ENCODE measurements at places on chromosomes 5 and 9.
A peak's percentile ranks its signal among the peaks of the same experiment; 100 is the strongest.

GRCh38 chr5:98794414-98795080 lies 21.1 kb downstream of the RGMB start:
- DNase-seq: no peak

DNA sequence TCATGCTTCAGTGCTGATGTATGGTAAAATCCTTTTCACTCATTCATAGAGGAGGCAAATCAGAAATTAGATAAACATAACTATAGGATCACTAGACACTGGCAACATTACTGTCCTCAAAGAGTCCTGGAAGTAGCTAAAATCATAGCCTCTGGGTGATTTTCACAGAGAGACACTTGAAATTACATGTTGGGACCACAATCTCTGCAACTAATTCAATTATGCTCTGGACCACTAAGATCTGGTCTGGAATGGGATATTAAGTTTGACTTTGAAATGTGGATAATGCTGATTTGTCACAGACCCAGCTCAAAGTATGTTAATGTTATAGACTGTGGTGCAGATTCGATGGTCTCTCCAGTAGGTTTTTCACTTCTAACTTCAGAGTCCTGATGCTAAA lies 214.6 kb upstream of the CCNH start:
- DNase-seq: no peak

DNA sequence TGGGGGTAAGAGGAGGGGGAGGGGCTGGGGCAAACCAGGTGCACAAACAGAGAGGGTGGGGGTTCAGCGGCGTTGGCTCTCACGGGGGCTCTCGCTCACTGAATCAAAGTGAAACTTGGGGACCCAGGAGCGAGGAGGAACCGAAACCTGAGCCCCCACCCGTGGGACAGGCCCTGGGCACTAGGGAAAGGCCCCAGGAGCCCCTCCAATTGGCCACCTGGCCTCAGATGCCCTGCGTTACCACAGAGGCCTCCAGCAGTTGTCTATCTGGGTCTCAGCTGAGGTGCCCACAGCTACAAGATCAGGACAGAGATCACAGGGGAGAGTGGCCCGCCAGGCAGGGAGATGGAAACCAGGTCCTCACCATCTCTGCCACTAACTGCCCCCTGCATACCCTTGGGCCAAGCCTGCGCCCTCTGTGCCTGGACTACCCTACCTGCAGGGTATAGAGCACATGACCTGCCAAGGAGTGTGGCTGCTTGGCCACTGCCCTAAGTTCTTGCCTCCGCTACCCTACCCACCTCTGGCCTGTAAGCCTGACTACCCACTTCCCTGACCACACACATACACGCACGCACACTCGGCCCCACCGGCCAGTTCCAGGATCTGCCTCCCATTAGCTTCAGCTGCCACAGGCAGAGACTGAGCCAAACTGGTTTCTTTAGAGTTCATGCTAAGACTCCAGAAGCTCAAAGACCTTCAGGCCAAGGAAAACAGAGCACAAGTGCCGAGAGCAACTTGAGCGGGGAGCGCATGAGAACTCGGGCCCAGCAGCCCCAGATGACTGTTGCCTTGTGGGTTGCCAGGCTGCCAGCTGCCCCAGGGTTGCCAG lies 39.9 kb downstream of the PAX5 start:
- DNase-seq: no peak

DNA sequence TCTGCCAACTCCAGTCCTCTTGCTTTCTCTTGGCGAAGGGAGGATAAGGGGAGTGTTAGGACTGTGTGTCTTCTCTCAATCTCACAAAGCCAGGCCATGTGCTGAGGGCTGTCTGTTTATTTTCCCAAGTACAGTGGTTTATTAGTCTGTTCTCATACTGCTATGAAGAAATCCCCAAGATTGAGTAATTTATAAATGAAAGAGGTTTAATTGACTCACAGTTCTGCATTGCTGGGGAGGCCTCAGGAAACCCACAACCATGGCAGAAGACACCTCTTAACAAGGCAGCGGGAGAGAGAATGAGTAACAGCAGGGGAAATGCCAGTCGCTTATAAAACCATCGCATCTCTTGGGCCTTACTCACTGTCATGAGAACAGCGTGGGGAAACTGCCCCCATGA lies 36.2 kb upstream of the CKS2 start:
- no peak for DNase-seq

- no peak for DNase-seq
Measured at GRCh38 chr5:7515284-7515914, 119.5 kb downstream of the ADCY2 start.

DNA sequence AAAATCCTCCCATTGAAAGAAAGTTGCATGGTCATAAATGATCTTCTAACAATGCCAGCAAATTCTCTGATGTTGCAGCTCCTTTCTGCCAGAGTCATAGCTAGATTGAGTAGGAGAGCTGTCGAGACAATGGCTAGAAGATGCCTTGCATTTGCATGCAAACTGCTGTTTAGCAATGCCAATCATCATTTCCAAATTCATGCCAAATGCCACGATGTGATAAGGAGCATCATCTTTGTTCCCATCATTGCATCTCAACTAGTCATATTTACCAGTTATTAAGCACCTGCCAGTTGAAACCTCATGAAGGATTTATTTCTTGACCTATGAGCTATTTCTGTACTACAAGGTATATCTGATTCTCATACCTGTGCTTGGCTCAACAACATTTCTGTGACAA lies 246.4 kb upstream of the PIK3R1 start:
- no peak for DNase-seq

DNA sequence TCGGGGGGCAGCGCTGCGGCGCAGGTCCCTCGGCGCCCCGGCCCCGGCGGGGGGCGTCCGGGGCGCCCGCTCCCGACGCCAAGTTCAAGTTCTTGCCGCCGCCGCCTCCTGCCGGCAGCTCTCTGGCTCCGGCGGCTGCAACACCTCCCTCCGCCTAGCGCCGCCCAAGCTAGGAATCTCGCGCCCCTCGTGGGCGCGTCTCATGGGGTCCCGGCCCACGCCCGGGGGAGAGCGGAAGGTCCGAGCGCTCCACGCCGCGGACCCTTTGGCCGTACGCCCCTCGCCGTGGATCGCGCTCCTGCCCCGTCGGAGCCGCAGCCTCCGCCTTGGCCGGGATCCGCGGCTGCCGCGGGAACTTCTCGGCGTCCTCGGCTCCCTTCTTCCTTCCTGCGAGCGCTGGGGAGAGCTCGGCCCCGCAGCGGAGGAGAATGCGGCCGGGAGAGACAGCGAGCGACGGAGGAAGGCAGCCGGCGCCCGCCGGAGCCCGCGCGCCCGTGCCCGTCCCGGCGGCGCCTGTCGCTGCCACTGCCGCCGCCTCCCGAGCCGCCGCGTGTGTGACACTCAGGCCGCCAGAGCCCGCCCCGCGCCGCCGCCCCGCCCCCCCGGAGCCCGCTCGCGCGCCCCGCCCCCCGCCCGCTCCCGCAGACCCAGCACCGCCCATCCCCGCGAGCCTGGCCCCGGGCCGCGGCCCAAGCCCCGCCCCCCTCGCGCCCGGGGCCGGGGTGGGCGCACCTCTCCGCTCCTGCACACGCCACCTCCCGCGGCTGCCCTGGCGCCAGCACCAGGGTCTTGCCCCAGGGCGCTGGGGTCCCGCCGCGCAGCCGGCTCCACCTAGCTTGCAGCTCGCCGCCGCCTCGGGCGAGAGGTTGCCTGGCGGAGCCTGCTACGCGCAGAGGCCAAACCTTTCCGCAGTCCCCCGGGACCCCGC lies at the start of gene SHB:
SHB (minus strand) TSS at position 527 of the 928 bp plus-strand sequence. CDS start 582 bp downstream, outside the sequence.
- DNase-seq: peak; percentile 87

DNA sequence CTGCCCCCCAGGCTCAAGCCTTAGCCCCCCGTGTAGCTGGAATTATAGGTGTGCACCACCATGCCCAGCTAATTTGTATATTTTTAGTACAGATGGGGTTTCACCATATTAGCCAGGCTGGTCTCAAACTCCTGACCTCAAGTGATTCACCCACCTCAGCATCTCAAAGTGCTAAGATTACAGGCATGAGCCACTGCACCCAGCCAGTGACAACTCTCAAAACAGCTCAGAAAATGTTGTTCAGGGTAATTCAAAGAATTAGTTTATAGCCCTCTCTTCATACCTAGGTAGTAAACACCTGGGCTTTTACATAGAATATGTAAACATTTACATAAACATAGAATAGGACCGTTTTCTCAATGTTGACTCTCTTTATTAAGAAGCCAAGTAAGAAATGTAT lies 168.7 kb downstream of the ENC1 start:
- DNase-seq: no peak

DNA sequence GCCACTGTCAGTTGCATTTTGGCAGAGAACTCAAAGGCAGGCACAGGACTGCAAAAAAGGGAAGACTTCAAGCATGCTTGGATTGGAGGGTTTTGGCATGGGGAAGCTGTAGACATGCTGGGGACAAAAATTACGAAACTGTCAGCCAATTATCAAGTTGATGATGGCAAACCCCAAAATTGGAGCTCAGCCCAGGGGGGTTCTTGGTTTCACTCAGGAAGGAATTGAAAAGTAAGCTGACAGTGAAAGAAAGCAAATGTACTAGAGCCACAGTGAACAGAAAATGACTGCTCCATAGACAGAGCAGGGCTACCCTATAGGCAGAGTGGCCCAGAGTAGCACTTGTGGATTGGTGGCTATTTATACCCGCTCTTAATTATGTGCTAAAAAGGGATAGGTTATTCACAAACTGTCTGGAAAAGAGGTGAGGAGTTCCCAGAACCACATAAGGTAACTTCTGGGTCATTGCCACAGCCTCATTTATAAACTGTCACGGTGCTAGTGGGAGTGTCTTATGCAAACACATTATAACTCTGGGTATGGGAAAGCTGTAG lies 14.6 kb upstream of the CFAP95 start:
- DNase-seq: no peak

DNA sequence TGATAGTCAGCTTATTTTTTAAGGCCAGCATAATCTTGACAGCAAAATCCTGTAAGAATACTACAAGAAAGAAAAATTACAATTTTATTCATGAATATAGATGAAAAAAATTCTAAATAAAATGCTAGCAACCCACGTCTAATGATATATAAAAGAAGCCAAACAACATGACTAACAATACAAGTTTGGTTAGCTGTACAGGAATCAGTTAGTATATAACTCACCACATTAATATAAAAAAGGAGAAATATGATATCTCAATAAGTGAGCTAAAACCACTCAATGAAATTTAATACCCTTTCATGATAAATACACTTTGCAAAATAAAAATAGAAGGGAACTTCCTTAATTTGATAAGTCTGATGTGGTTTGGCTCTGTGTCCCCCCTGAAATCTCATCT lies 139.7 kb upstream of the MAN2A1 start:
- no peak for DNase-seq

GRCh38 chr5:73844165-73844564 lies 218.2 kb downstream of the ARHGEF28 start:
- no peak for DNase-seq

- DNase-seq: no peak
Measured at GRCh38 chr5:132389585-132390286, 20.2 kb downstream of the SLC22A5 start.

DNA sequence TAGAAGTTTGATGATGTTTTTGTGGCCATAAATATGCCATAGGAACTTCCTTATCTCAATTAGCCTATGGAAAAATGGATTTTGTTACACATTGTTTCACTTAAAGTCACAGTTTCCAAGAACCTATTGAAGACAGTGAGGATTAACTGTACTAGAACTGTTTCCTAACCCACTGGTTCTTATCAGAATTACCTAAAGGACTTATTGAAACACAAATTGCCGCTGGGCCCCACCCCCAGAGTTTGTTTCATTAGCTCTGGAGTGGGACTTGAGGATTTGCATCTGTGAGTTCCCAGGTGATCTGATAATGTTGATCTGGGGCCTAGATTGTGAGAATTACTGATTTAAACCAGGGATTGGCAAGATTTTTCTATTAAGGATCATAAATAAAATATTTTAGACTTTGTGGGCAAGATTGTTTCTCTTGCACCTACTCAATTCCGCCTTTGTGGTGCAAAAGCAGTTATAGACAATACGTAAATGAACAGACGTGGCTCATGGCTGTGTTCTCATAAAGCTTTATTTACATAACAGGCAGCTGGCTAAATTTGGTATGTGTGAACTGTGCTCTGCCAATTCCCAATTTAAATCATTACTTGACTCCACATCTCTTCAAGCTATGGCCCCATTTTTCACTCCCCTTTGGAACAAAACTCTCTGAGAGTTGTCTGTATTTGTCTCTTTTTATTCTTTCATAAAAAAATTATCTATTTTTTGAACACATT lies 9.3 kb downstream of the JAK2 start:
- no peak for DNase-seq

DNA sequence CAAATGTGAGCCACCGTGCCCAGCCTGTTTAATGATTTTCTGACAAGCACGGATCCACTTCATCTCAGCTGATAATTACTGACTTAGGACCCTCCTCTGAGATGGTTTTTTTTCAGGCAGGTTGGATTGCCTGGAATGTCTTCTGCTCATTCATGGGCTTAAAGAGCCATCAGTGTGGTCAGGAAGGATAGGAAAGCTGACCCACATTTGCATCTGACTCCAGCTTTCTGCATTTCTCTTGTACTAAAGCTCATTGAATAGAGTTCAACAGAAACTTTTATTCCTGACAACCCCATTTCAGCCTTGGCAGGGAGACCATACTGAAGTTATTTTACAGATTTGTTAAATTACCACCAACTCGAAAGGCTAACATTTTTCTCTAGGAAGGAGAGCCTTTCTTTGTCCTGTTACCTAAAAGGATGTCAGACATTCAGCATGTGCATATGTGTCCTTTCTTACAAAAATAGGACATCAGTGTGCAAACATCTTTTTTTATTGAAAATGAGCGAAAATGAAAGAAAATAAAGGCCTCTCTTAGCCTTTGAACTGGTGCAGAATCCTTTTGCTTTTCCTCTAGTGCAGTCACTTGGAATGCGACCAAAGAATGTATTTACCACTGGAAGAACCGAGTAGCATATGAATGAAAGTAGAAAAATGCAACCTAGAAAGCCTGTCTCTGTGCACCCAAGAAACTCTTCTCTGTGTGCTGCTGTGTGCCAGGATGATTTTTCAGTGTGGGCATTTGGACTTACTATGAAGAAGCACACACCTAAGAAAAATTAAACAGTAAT lies 26.6 kb downstream of the ADCY2 start:
- no peak for DNase-seq

- no peak for DNase-seq
Measured at GRCh38 chr9:113398796-113399195, 2.3 kb downstream of the ALAD start.

GRCh38 chr5:175325681-175326080 lies 118.3 kb downstream of the DRD1 start:
- DNase-seq: no peak

- no peak for DNase-seq
Measured at GRCh38 chr5:122947372-122947771, 89.2 kb downstream of the PPIC start.

- DNase-seq: no peak
Measured at GRCh38 chr9:29668732-29669131, 2095.5 kb upstream of the C9orf72 start.

GRCh38 chr9:130982636-130983358 lies 26.2 kb upstream of the LAMC3 start:
- DNase-seq: no peak

- DNase-seq: no peak
Measured at GRCh38 chr9:97596906-97597305, 36.3 kb downstream of the TSTD2 start.

GRCh38 chr9:83219924-83220438 lies 157.0 kb upstream of the RASEF start:
- DNase-seq: no peak
